ENCODE measurements at places on chromosomes 16 and 17. TPM values are rescaled to one million over a fixed set of nuclear protein-coding genes. Genes with fewer than 3 reads are reported as not detected.
A peak's percentile ranks its signal among the peaks of the same experiment; 100 is the strongest.

DNA sequence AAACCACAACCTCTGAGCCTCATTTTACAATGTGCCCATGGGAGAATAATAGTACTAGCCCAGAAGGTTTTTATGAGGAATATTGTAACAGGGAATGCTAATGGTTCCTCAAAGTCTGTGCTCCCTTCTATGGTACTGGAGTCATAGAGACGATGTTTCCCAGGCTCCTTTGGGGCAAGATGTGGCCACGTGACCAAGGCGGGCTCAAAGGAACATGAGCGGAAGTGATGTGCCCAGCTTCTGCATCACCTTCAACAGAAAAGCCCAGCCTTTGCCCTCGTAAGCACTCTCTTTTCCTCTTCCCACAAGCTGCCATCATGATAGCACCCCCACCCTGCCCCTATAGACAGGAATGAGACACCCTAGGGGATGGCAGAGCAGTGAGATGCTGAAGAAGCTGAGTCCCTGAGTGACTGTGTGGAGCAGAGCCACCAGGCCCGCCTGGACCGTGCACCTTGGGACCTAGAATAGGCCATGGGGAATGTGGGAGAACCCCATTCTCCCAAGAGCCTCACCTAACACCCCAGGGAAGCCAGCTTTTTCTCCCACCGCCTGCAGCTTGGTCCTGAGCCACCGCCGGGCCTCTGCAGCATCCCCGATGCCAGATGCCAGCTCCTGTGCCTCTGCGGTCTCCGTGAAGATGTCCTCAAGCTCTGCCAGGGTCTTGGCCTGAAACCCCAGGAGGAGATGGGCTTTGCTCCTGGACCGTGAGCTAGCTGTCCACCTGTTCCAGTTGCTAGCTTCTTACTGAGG, 22.2 kb upstream of the PIK3R6 start:
- no peak for DNase-seq

DNA sequence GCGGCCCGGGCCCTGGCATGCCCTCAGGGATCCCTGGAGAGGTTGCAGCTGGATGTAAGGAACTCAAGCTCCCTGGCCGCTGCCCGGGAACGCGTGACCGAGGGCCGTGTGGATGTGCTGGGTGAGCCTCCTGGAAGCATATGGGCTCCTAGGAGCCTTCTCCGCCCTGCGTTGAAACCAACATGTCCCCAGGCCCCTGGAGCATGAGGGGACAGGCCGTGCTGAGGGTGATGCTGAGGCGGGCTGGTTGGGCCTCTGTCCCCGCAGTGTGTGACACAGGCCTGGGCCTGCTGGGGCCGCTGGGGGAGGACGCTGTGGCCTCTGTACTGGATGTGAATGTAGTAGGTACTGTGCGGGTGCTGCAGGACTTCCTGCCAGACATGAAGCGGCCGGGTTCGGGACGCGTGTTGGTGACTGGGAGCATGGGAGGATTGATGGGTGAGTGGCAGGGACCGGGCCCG, 5.7 kb upstream of the HSD17B1 start:
- no peak for DNase-seq

GRCh38 chr17:49441578-49441977, 26.9 kb upstream of the PHB1 start:
- DNase-seq: no peak

DNA sequence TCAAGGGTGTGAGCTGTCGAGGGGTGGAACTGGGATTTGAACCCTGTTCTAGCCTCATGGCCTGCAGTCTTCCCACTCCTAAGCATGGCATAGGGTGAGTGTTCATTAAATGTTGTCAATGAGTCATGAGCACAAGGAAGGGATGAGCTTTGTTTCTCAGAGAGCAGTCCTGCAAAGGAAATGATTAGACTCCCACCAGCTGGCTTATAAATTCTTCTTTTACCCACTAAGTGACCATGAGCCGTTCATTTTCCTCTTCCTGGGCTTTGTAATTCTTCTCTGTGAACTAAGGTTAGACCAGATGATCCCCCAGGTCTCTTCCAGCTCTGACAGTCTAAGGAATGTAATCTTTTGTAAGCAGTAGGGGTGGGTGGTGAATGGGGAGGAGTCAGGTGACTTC, 47.9 kb upstream of the HNF1B start:
- DNase-seq: peak; percentile 27

- no peak for DNase-seq
These were observed 9.8 kb upstream of the SMPD3 start for GRCh38 chr16:68458101-68458500.

- no peak for DNase-seq
These were observed 11.3 kb downstream of the DNAAF1 start for GRCh38 chr16:84156342-84156784.

- no peak for DNase-seq
These were observed 21.3 kb downstream of the C16orf74 start for GRCh38 chr16:85729452-85730185.

- no peak for DNase-seq
These were observed 27.1 kb downstream of the MMD start for GRCh38 chr17:55394357-55395021.

GRCh38 chr17:29145289-29146073, 34.7 kb downstream of the MYO18A start:
- peak; percentile 77 for DNase-seq

- DNase-seq: no peak
These were observed 100.9 kb downstream of the VPS53 start for GRCh38 chr17:613725-614124.

CETP gene
- total RNA-seq: not detected

RNF166 gene
- total RNA-seq: 30.1 TPM

SDK2 gene
- 15.3 TPM for total RNA-seq

PRAC2 gene
- not detected for total RNA-seq

MT1F gene
- total RNA-seq: not detected

TBX2 gene
- total RNA-seq: not detected

KCNH4 gene
- not detected for total RNA-seq

All from neural progenitor cell (in vitro differentiated cells).